ENCODE measurements at places on chromosomes 6 and 20. TPM values are rescaled to one million over a fixed set of nuclear protein-coding genes. Genes with fewer than 3 reads are reported as not detected.

Gene DLK2
- 1.8 TPM for total RNA-seq

Gene TAB2
- total RNA-seq, result 35.5 TPM

Gene CRISP3
- total RNA-seq, result not detected

Gene DNAH8
- not detected for total RNA-seq

Gene CALHM4
- not detected for total RNA-seq

Gene TENT5A
- total RNA-seq, result 9.4 TPM

Gene ME1
- 20.0 TPM for total RNA-seq

Measured in epithelial cell of alveolus of lung (primary cell).